ENCODE measurements at places on chromosomes 7 and 10. TPM values are rescaled to one million over a fixed set of nuclear protein-coding genes. Genes with fewer than 3 reads are reported as not detected.

IL6 gene
- 0.46 TPM for total RNA-seq

- no peak for DNase-seq
These were observed 92.0 kb downstream of the BBS9 start for GRCh38 chr7:33221390-33221789.

DNA sequence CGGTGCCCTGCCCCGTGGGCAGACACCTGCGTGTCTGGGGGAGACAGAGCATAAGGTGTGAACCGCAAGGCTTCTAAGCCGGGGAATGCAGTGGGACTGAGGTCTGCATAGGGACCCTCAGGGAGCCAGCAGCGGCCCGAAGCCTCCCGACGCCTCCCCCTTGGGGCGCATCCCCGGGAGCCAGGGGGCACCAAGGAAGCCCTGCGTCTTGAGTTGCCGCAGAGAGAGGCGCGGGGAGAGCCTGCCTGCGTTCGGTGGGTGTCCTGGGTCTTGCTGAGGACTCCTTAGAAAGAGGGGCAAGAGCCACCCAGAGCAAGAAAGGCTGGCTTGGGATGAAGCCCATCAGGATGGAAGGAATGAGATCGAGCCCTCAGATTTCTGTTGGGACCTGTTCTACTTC lies 18.2 kb upstream of the UNCX start:
- DNase-seq = no peak

HTR5A gene
- total RNA-seq = not detected

GRCh38 chr10:66627156-66627555 lies 298.7 kb upstream of the LRRTM3 start:
- DNase-seq = no peak

Measured in activated T-cell treated with anti-CD3 and anti-CD28 coated beads, Interleukin-2, amount 50 U/mL, for 72 hours (primary cell).